T-cell (primary cell): ENCODE measurements at places on chromosomes 7 and 10.

- DNase-seq, result no peak
Observed at GRCh38 chr7:150382123-150382843, 3.2 kb downstream of the ZNF775 start.

DNA sequence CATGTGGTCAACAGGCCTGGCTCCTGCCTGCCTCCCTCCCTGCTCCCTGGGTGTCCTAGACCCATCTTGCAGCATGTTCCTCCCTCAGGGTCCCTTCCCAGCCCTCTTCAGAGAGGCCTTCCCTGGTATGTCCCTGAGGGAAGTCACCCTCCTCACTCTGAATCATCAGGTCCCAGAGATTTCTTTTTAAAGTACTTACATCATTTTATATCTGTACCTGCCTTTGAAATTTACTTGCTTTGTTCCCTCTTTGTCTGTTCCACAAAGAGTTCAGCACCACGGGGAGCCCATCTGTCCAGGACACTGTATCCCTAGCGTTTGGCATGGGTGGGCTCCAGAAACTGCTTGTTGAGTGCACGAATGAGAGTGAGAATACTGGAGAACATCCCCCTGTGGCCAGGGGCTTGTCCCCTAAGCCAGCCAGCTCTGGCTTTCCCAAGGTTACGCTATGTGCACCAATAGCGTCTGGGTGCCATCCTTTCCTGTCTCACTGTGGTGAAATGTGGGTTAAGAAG, 50.6 kb upstream of the IGFBP3 start:
- DNase-seq, result no peak

GRCh38 chr7:132544999-132545398, 31.3 kb downstream of the PLXNA4 start:
- no peak for DNase-seq

DNA sequence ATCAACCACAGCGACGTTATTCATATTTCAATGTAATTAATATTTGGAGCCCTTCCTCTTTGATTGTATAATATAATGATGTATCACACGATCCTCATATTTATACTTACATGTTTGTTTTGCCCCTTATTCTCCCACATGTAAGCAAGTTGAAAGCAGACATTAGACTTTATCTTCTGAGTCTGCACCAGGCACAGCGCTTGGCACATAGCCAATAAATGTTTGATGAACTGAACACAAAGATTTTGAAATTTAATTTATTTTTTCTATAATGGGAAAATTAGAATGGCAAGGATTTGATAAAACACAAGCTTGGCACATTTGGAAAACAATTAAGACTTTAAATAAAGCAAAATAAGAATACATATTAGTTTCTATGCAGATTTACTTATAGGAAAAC, 31.6 kb downstream of the ZFAND4 start:
- DNase-seq, result no peak
